Activated effector memory CD4-positive, alpha-beta T cell treated with anti-CD3 and anti-CD28 coated beads, Interleukin-2, amount 50 U/mL, for 16 hours (primary cell): ENCODE measurements at places on chromosomes 1 and 21.
A peak's percentile ranks its signal among the peaks of the same experiment; 100 is the strongest.

DNA sequence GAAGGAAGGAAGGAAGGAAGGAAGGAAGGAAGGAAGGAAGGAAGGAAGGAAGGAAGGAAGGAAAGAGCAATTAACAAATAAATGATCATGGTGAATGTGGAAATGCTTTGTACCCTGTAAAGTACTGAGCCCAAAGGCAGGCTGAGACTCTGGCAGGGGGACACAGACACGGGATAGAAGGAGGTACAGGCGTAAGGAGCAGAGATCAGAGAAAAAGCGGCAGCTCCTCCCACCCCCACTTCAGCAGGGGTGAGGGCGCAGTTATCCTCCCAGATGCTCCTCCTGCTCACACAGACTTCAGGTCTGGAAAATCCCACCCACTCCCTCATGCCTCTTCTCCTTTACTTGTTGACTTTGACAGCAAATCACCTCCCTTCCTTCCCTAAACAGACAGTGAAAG lies 464.5 kb downstream of the MATN1 start:
- DNase-seq: no peak

DNA sequence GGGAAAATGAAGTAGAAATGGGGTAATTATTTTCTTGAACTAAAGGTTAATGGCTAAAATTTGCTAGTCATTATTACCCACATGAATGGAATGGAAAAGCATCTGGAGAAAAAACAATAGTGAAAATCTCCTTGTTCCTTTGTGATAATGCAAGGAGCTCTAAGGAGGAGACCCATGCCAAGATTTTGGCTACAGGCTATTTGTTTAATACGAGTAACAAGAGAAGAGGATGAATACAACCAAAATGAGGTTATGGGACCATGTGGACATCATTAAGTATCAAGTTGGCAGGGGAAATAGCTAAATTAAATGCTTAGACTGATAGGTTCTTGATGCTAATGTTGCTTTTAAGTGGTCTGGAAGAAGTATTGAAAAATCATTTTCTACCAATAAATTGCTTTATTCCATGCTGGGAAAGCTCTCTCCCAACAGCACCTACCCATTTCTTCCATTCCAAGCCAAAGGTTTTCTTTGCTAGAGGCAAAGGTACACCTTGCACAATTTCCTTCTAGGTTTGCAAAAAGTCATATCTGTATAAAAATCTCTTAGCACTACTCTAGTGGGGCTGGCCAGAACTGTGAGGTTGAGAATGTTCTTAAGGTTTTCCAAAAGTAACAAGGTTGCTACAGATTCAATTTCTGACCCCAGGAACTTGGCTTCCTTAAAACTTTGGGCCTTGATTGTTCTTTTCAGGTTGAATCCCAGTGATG lies 100.2 kb downstream of the SMYD2 start:
- DNase-seq: no peak

- peak; percentile 68 for DNase-seq
These were observed 2.5 kb downstream of the MPZ start for GRCh38 chr1:161307230-161307768.

- no peak for DNase-seq
These were observed 22.3 kb downstream of the TRIM62 start for GRCh38 chr1:33159577-33159976.

DNA sequence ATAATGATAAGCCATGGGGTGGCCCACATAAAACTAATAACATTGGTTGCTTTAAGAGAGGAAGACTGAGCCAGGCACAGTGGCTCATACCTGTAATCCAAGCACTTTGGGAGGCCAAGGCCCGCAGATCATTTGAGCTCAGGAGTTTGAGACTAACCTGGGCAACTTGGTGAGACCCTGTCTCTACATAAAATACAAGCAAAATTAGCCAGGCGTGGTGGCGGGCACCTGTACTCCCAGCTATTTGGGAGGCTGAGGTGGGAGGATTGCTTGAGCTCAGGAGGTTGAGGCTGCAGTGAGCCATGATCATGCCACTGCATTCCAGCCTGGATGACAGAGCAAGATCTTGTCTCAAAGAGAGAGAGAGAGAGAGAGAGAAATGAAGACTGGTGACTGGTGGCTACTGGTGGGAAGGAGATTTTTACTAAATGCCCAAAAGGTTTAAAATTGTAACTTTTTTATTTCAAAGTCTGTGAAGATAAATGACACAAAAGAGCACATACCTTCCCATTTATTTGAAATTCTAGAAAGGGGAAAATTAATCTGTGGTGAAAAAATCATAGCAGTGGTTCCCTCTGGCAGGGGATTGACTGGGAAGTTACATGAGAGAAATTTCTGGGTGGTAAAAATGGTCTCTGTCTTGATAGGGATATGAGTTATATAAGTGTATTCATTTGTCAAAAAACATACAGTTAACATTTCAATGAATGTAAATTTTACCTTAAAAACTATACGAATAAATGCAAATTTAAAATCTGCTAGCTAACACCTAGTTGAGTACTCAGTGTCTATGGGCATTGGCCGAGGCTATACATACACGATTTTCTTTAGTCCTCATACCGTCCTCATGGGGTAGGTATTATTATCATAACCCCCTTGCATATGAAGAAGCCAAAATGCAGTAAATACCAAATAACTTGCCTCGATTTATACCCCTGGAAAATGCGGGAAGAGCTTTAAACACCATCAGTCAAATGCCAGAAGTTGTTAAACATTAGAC lies 2.2 kb upstream of the NBPF1 start:
- no peak for DNase-seq

GRCh38 chr1:201531551-201532425 lies 7.1 kb upstream of the NAV1 start:
- no peak for DNase-seq

DNA sequence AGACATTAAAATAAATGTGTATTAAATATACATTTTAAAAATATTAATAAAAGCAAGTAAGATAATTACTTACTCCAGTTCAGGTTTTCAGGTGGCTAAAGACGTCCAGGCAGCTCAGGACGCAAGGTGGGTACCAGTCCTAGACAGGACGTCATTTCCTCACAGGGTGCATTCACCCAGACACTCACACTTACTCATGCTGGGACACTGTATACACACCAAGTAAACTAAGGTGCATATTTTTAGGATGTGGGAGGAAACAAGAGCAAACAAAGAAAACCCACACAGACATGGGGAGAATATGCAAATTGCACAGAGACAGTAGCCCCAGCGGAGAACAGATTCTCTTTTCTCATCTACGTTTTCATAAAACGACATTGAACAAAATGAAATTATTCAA lies 457.9 kb downstream of the BRINP3 start:
- DNase-seq: no peak

DNA sequence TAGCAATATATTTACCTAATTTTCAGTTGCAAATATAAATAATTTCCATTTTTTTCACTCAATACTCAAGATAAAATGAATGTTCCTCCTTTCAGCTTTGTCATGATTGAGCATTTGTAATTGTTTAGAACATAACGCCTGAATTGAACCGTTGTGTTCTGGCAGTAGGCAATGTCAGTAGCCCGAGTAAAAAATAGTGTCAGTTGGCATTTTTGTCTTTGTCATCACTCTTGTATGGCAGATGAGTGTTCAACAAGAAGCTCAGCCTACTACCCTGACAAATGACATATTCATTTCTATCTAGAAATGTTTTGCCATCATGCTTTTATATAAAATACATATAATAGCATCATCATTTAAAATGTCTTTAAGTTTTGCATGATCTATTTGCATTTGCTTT lies 691.4 kb upstream of the NCAM2 start:
- no peak for DNase-seq

DNA sequence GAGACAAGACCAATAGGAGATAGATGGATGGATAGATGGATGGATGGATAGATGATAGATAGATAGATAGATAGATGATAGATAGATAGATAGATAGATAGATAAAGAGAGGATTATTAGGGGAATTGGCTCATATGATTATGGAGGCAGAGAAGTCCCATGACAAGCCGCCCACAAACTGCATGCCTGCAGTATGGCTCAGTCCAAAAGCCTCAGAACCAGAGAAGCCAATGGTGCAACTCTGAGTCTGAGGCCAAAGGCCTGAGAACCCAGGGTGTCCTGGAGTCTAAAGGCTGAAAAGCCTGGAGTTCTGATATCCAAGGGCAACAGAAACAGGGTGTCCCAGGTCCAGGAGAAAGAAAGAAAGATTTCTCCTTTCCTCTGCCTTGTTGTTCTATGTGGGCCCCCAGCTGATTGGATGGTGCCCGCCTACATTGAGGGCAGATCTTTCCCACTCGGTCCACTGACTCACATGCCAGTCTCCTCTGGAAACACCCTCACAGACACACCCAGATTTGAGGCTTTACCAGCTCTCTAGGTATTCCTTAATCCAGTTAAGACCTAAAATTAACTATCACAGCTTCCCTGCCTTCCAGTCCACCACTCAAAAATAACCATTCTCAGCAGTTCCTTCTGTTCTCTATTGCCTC lies 39.6 kb upstream of the IRF2BP2 start:
- no peak for DNase-seq

DNA sequence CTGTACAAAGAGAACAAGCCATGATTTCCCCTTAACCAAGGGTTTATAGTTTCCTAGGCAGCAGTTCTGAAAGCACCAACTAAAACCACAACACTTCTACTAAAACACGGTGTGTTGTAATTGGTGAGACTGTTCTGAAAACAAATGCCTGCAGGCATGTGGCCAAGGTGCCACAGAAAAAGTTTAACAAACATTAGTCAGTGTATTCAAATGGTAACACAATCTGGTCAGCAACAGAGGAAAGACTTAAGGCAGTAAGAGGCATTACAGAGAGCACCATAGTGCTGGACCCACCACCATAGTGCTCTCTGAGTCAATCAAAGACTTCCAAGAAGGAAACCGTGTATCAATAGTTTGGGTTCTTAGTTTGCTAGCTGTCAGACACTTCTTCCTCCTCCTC lies 16.7 kb downstream of the SNIP1 start:
- no peak for DNase-seq

- DNase-seq: no peak
These were observed 64.0 kb downstream of the KIF21B start for GRCh38 chr1:200959411-200959921.

- no peak for DNase-seq
These were observed 25.4 kb upstream of the FMO1 start for GRCh38 chr1:171222936-171223335.

DNA sequence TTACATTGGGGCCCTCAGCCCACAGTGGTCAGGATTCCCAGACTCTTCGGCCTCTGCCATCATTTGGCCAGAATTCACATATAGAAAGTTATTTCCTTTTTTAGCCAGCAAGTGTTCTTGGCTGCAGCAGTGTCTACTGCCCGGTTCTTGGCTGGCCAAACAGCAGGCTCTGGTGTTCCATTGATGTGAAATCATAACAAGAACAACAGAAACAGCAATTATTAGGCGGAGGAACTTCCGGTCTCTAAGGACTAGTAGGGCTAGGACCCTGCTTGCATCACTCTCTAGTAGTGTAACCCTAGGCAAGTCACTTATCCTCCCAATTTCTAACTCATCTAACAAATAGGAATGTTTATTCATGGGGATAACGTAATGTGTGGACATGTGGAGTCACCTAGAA lies 8.7 kb upstream of the GJA5 start:
- DNase-seq: no peak

DNA sequence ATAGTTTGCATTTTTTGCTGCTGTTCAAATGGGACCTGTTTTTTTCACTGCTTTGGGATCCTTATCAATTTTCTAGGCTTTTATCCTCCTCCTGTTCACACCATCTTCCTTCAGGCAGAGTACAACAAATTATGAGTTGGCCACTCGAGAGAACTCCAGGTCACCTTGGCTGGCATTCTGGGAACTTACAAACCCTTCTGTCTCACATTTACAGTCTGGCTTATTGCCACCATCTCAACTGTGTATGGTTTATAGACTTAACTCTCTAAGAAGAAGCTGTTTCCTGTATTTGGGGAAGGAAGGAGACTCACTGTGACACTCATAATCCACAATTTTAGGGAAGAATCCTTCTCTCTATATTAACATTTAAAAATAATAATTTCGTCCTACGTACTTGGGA lies 5.4 kb upstream of the ZNF691 start:
- no peak for DNase-seq

DNA sequence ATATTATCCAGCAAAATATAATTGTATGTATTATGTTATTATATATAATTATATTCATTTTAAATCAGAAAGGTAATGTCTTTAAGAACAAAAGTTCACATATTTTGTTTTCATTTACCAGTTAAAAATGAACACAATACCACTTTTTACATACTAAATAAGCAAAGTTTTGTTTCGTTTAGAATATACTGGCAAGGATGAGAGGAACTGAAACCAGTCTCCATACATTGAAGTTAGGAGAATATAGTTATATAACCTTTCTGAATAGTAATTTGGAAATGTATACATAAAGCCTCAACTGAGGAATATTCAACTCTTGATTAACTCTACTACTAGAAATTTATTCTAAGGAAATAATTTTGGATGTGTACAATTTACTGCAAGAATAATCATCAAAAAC lies 110.5 kb downstream of the ZNF644 start:
- no peak for DNase-seq

GRCh38 chr1:37098237-37098636 lies 63.9 kb upstream of the GRIK3 start:
- no peak for DNase-seq

GRCh38 chr21:43361127-43361492 lies 65.8 kb downstream of the SIK1 start:
- no peak for DNase-seq

DNA sequence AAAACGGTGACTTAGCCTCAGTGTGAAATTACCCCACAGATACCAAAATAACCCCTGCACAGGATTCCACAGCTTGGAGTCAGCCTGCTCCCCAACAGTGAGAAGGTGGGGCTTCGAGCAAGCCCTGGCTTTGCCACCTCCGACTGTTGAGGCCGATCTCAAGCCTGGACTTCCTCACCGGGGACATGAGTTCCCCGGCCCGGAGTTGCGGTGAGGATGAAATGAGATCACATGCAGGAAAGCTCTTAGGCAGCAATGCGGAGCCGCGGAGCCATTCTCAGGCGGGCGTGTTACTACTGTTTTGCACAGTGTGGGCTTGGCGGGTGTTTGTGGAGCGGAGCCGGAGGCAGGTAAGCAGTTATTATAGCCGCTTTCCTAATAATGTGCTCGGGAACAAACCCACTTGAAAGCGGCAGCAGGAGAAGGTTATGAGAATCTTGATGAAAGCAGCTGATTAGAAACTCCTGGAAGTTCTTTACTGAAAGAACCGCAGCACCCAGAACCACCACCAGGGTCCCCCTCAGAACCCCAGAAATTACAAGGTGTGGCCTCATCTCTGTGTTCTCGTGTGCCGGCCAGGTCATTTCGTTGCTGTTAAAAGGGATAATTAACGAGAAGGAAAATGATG lies 3.9 kb upstream of the CLSTN1 start:
- peak; percentile 65 for DNase-seq

DNA sequence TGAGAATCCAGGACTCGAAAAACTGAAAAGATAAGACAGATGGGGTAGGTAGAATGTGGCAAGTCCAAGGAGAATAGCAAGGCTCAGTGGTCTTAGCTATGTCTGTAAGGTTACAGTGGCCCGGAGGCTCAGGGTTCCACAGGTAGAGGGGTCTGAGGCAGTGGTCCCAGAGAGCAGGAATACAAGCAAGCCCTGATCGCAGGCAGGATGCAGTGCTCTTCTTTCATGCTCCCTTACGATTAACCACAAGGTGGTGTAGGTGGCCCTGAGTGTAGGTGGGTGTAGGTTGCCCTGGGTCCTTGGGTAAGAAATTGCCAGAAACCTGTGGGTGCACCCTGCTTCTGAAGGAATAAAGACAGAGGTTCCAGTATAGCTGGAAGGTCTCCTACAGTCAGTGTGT lies 99.1 kb upstream of the RAB3GAP2 start:
- no peak for DNase-seq
